ENCODE measurements at places on chromosomes 4 and X.
A peak's percentile ranks its signal among the peaks of the same experiment; 100 is the strongest.

DNA sequence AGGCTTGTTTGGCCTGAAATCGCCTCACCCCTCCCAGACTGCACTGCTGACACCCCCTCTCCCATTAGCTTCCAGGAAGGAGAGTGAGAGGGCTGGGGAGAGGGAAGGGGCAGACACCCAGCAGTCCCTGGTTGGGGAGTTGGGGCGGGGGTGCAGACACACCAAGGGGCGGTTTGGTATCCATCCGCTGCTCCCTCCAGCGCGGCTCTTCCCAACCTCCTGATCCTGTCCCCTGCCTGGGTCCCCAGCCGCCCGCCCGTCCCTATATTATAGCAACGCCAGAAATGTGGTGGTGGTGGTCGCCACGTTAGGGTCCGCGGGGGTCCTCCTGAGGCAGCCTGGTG lies 24.9 kb downstream of the GPRASP3 start:
- no peak for DNase-seq

DNA sequence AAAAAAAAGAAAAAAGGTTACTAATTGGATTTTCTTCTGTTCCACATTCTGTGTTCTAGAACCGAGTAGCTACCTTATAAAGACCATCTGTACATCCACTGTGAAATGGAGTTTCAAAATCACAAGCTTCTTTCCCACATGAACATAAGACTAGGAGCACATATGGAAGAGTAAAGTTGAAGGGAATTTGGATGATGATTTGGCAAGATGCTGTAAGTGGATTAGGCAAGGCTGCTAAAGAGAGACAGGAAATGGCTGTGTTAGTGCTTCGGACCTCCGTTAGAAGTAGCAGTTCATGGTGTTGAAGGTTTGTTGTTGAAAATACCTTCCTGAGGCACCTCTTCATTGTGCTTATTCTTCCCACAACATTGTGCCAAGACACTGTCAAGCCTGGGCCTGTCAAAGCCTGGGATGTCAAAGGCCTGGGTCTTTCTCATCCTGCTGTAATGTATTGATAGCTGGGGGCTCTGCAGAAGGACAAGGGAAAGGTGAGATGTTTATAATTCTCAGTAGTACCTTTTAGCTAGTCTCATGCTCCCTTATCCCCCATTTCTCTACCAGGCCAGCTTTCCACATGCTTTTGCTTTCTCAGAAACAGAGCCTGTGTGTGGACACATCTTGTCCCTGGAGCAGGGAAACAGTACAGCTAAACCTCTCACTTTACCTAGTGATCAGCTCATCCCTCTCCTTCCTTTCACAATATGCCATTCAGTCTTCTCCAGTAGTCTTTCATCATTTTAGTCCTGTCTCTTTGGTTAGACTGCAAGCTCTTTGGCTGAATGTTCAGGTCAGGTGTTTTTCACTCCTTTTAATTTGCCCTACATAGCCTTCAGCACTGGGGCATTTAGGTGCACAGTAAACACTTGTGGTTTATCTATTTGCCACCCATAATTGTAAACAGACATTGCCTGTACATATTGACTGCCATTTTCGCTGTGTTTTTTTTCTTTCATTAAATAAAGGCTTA lies 37.9 kb upstream of the CYP2U1 start:
- DNase-seq: no peak

- peak; percentile 20 for DNase-seq
These were observed 78.4 kb downstream of the FAM9B start for GRCh38 chrX:8955511-8955910.

DNA sequence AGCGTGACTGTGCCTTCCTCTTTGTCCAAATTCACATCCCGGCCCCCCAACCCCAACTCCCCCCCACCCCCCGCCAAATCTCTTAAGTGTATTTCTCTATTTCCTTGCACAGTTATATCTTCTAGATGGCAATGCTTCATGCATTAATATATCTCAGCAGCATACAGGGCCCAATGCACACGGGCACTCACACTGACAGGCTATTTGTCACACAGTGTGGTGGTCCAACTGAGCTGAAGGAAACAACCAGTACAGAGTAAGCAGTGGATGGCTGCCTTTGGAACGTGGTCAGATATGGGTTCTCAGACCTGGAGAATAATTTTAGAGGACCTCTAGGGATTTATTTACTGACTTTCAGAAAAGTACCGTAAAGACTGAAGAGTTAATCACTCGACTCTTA lies 681 bp downstream of the EXOC1 start:
- DNase-seq: no peak

DNA sequence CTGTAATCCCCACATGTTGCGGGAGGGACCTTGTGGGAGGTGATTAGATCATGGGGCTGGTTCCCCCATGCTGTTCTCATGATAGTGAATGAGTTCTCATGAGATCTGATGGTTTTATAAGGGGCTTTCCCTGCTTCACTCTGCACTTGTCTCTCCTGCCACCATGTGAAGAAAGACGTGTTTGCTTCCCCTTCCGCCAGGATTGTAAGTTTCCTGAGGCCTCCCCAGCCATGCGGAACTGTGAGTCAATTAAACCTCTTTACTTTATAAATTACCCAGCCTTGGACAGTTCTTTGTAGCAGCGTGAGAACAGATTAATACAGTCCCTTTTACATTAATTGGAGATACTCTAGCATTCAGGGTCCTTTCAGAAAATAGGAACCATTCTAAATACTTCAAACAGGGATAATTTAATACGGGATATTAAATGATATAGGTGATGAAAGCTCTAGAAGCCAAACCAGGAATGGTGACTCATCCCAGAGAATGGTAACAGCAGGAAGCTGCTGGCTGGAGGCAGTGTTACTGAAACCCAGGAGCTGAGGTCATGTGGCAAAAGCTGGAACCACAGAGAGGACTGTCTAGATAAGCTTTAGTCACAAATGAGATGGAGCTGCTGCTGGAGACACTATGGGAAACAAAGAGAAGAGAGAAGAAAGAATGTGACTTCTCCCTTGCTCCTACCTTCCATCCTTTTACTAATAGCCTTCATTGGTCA lies 57.3 kb downstream of the GSTCD start:
- DNase-seq: peak; percentile 55

DNA sequence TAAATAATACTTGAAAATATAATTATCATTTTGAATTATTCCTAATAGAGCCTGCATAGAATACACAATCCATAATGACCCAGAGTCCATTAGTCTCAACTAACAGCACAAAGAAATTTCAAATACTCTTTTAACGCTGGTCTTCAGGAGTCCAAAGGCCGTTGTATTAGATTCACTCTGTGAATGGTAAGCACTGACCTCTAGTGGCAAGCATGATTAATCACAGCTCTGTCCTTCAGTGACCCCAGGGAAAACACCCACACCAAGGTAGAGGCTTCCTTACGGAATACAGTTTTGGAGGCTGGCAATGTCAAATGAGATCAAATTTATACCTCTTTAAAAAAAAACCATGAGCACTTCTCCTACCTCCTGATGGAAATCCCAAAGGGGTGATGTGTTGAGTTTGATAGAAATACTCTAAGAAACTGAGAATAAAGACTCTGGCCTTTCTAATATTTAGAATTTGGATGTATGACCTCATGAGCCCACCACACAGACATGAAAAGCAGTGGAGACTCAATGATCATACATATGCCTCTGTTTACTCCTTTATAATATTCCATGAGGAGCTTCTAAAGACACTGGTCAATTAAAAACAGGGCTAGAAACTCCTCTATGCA lies 147.2 kb upstream of the DKK2 start:
- DNase-seq: peak; percentile 16

DNA sequence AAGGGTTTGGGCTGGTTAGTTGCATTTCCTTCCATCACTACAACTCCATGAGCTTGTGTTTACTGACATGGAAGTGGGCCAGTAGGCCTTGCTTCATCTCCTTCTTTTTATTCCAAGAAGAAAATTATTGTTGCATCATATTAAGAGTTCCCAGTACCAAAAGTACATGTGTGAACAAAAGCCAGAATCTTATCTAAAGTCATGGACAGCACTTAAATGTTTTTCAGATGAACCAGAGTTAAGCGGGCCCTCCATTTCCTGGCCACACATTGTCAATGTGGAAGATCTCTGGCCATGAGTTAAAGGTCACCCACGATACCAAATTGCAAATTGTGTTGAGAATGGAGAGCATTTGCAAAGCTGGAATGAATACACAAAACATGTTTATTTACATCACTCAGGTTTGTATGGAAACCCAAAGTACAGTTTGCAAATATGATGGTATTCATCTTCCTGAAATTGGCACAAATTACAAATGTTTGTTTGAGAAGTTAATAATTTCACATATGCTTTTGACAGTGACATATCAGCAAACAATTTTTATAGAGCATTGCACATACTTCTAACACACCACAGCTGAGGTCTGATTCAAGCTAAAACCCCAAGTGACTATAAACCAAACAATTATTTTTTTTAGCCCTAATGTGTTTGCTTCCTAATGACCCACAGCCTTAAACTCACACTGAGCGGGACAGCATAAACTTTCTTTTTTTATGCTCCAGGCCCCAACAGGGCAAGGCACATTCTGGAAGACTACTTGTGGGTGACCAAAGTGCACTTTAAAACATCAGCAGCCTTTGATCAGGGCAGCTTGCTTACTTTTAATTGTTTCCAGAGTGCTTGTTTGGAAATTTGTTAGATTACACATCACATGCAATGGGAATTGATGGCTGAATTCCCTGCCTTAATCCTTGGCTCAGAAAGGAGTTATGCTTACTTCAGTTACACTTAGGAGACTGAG lies 502.9 kb upstream of the SLIT2 start:
- DNase-seq: peak; percentile 77

DNA sequence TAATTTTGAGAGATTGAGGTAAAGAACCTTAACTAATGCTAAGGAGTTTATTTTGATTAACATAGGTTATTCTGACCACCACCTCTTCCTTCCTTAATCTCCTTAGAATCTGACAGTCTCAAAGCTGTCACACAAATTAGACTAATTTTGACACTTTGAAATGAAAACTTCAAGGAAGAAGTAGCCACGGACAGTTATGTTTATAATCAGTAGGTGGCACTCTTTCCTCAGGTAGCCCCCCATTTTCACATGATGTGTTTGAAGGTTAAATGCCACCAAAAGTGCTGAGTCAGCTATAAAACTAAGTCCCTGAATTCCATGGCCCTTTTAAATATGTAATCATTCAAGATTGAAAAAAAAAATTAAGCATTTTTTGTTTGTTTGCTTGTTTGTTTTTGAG lies 22.4 kb downstream of the TMEM33 start:
- DNase-seq: no peak

DNA sequence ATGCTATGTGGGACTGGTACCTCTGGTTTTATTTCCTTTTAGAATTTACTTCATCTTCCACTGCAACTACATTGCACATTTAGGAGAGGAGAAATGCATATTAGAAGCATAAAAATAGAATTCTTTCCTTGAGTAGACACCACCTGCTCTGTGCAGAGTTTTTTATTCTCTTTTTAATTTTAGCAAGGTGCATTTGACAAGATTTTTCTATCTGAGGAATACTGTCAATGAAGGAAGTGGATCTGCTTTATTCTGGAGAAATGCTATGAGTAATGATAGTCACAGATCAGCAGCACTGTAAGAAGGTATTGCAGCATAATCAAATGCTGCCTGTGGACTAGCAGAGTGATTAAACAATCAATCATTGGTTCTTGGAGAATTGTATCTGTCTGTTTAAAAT lies 1038.3 kb downstream of the RAPGEF2 start:
- DNase-seq: no peak

DNA sequence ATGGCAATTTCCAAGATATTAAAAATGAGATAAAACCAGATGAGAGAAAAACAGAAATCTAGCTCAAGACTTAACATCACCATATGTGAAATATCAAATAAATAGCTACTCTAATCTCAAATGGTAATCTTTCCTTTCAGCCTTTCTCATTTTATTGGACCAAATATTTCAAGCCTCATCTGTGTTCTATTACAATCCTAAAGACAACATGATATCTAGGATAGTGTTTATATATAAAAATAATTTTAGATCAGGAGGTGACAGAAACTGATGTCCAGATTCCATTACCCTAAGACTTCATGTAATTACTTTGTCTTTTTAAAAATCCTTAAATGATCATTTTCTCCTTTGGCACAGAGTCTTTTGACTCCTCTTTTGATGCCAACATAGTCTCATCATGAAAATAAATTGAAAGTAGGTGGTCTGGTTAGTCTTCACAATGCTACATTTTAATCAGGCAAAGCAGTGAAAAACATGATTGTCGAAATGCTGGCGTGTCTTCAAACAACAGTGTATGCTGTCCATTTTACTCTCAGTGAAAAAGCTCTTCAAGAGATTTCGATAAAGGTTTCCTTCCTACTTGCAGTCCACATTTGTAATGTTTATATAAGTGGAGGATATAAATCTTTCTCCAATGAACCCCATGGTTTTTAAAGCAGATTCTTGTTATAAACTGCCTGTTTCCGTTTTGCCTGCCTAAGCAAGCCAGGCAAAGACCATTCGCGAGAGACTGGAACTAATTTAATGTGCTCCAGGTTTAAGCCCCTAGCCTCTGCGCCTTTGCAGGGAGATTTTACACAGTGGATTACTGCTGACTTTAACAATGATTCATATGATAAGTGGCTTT lies 169.8 kb downstream of the SCFD2 start:
- DNase-seq: no peak

- DNase-seq: no peak
These were observed 440.1 kb downstream of the AFF2 start for GRCh38 chrX:148940411-148940996.

GRCh38 chrX:1093121-1093520 lies 119.3 kb downstream of the CRLF2 start:
- no peak for DNase-seq

GRCh38 chrX:48998391-48998790 lies 3.7 kb downstream of the GRIPAP1 start:
- DNase-seq: no peak

- no peak for DNase-seq
These were observed 59.4 kb downstream of the TMPRSS11F start for GRCh38 chr4:68070302-68070701.

- DNase-seq: no peak
These were observed 1.5 kb downstream of the SRPK3 start for GRCh38 chrX:153782313-153782712.

DNA sequence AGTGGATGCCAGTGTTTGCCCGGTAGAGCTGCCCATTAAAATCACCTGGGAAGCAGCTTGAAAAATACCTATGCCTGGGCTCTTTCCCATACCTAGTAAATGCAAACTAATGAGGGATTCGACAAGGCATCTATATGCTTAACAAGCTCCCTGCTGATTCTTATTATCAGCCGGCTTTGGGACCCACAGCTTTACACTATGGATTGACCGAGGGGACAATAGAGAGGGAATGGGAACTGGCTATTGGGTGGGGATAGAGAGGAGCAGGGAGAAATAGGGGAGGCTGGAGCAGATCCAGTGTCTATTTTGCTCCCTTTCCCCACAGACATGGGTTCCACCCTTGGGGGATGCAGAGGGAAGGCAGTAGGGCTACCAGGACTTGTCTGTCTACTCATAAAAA lies 103.1 kb upstream of the TEX13D start:
- no peak for DNase-seq

GRCh38 chrX:38941675-38942074 lies 140.4 kb downstream of the MID1IP1 start:
- DNase-seq: no peak

DNA sequence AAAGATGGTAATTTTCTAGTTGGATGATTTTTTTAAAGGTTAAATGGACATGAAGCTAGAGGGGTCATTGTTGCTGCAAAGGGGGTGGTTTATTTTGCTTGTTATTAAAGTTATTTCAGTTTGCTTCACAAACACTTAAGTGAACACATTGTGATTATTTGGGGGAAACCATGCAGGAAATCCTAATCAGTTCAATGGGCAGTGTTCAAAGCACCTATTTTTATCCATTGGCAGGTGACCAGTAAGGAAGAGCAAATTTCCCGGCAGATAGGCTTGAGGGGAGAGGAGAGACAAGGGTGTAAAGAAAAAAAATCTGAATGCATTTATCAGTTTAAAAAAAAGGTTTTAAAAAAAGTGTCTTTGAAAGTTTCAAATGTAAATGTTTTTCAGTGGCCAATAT lies 17.6 kb downstream of the GPR174 start:
- no peak for DNase-seq

Measured in GM04503 (cell line).